ENCODE measurements at places on chromosomes 16 and 17.

- DNase-seq, result peak; percentile 71
Measured at GRCh38 chr17:1762901-1763898, 1.3 kb downstream of the SERPINF1 start.

GRCh38 chr16:55856950-55857349, 18.2 kb downstream of the CES5A start:
- DNase-seq, result no peak

DNA sequence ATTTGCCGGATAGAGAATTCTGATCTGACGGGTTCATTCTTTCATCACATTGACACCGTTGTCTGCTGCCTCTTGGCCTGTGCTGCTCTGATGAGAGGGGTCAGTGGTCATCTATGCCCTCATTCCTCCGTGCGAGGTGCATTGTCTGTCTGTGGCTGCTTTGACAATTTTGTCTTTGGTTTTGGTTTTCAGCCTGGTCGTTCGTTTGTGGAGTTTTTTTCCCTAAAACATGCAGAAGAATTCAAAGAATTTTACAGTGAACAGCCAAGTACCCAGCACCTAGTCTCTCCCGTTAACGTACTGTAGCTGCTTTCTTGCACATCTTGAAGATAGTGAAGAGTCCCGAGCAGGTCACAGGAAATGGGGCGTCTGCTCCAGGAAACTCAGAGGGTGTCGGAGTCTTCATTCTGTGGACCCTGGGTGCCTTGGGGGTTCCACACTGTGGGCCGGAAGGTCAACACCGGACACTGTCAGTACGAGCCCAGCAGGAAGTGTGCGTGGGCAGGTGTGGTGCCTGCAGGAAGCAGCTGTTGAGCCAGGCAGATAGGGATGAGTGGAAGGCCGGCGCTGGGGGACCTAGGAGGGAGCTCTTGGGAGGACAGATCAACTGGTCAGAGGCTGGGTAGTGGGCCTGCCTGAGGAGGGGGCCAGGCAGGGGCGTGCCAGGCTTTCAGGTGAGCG, 28.2 kb downstream of the CRAMP1 start:
- no peak for DNase-seq

DNA sequence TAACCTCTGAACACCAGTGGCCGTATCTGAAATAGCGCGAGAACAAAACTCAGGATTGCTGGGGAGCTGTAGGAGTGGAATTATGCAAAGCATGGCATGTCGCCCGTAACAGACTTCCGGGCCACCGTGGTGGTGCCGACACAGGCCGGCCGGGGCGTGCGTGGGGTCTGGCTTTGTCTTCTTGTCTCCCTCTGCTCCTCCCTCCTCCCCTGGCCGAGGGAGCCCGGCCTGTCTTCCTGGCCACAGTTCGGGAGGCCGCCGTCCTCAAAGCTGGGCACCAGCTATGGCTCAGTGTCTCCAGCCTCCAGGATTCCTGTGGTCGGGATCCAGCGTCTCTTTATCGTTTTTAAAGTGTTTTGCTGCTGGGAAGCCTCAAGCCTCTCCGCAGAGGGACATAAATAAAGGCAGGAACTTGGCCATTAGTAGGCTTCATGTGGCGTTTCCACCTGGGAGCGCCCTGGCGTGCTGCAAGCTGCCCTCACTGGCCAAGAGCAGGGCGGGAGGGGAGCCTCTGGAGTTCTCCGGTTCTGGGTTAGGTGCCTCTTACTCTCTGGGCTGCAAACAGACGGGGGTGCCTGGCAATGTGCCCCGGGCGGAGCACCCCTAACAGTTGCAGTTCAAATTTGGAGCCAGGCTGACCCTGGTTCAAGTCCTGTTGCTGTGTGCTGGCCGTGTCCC, 22.0 kb upstream of the NPTX1 start:
- DNase-seq, result no peak

GRCh38 chr16:71337631-71338030, 20.9 kb upstream of the CALB2 start:
- no peak for DNase-seq

- no peak for DNase-seq
Measured at GRCh38 chr16:27351989-27352388, 38.2 kb downstream of the IL4R start.

DNA sequence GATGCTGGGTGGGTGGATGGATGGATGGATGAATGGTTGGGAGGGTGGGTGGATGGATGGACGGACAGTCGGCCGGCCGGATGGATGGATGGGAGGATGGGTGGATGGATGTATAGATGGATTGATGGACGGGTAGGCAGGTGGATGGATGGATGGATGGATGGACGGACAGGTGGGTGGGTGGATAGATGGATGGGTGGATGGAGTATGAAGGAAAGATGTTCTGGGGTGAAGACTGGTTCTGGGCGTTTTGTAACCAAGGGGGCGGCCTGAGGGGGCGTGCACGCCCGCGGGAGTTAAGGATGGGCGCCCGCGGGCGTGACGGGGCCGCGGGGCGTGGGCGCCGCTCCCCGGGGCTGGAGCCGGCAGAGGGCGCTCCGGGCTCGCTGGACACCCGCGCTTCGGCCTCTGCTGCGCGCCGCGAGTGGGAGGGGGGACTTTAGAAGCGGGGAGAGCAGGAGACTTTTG, at the start of gene NECAB2:
Gene NECAB2 (plus strand): TSS at position 407 of the 468 bp plus-strand sequence. CDS start 405 bp downstream, outside the sequence.
- DNase-seq, result no peak

DNA sequence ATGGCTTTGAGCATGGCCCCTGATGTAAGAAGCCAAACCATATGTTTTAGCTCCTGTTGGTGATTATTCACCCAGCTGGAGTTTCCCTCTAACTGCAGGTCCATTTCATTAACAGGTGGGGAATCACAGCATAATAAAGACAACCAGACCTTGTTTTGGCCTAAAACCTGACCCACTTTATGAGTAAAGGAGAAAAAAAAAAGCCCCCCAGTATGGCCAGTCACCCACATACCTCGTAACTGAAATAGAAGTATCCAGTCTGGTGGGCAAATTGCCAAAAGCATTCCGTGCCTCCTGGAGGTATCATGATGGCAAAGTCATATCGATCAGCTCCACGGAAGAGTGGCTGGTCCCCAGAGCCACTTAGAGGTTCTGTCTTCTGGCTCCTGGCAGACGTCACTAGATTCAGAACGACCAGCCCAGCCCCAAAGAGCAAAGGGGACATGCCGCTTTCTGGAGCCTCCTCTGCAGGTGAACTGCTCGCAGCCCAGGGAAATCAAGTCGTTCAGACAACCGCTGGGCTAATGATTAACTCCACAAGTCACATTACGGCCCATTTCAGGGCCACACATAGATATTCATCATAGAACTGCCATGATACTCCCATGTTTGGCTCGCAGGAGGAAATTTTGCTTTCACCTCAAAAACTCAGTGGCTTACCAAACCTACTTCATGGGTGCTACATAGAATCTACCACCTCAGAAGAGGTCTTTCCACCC, at the start of gene TMED6:
Gene TMED6 (minus strand): TSS at position 478 of the 719 bp plus-strand sequence. CDS start 33 bp downstream, at position 445.
- DNase-seq, result no peak

DNA sequence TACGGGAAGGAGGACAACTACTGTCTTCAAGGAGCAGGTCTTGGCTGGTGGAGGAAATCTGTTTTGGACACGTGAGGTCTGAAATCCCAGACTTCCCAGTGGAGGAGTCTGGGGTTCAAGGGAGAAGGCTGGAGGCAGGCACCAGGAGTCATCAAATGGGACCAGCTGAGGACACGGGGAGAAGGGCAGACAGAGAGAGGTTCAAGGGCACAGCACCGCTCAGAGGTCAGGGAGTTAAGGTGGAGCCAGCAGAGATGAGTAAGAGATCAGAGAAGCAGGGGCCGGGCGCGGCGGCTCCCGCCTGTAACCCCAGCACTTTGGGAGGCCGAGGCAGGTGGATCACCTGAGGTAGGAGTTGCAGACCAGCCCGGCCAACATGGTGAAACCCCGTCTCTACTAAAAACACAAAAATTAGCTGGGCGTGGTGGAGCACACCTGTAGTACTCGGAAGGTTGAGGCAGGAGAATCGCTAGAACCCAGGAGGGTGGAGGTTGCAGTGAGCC, 10.4 kb upstream of the SMIM5 start:
- no peak for DNase-seq

DNA sequence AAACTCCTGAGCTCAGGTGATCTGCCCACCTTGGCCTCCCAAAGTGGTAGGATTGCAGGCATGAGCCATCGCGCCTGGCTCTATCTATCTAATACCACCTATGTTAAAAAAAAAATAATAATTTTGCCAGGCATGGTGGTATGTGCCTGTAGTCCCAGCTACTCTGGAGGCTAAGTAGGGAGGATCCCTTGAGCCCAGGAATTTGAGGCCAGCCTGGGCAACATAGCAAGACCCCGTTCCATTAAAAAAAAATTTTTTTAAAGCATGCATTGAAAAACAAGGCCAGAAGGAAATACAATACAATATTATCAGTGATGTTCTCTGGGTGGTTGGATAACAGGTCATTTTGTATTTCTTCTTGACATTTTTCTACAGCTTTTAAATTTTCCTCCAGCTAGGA, 45.2 kb upstream of the HELZ start:
- no peak for DNase-seq

GRCh38 chr16:67897231-67897630, 4.2 kb downstream of the PSKH1 start:
- no peak for DNase-seq

DNA sequence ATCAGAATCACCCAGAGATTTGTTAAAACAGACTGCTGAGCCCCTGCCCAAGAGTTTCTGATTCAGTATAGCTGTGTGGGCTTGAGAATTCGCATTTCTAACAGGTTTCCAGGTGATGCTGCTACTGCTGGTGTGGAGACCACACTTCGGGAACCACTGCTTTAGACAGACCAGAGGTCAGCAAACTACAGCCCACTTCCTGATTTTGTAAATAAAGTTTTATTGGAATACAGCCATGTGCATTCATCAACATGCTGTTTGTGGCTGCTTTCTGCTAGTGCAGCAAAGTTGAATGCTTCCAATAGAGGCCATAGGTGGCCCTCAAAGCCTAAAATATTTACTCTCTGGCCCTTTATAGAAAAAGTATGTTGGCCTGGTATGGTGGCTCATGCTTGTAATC, 32.6 kb upstream of the CLEC19A start:
- DNase-seq, result no peak

- no peak for DNase-seq
Measured at GRCh38 chr17:627051-627450, 87.6 kb downstream of the VPS53 start.

GRCh38 chr16:3536851-3537250, 36.0 kb downstream of the CLUAP1 start:
- DNase-seq, result no peak

DNA sequence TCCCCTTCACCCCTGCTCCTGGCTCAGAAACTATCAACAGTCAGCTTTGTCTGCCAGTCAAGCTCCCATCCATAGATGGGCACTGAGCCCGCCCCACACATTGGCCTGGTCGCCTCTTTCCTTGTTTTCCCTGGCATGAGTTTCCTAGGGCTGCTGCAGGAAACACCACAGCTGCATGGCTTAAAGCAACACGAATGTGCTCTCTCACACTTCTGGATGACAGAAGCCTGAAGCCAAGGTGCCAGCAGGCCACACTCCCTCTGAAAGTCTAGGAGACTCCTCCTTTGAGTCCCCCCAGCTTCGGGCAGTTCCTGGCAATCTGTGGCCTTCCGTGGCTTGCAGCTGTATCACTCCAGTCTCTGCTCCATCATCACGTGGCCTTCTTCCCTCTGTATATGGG, 69.9 kb downstream of the TBC1D16 start:
- no peak for DNase-seq

- DNase-seq, result no peak
Measured at GRCh38 chr16:8872967-8873865, 4.4 kb upstream of the CARHSP1 start.

GRCh38 chr16:22660441-22661160, 149.9 kb downstream of the NPIPB5 start:
- no peak for DNase-seq

GRCh38 chr16:23486480-23486879, 23.8 kb downstream of the GGA2 start:
- DNase-seq, result no peak

GRCh38 chr17:27588354-27588753, 42.6 kb upstream of the LGALS9 start:
- no peak for DNase-seq

GRCh38 chr17:55144518-55144917, 120.2 kb upstream of the HLF start:
- DNase-seq, result no peak

GRCh38 chr16:67449336-67449735, 18.4 kb downstream of the HSD11B2 start:
- DNase-seq, result no peak

DNA sequence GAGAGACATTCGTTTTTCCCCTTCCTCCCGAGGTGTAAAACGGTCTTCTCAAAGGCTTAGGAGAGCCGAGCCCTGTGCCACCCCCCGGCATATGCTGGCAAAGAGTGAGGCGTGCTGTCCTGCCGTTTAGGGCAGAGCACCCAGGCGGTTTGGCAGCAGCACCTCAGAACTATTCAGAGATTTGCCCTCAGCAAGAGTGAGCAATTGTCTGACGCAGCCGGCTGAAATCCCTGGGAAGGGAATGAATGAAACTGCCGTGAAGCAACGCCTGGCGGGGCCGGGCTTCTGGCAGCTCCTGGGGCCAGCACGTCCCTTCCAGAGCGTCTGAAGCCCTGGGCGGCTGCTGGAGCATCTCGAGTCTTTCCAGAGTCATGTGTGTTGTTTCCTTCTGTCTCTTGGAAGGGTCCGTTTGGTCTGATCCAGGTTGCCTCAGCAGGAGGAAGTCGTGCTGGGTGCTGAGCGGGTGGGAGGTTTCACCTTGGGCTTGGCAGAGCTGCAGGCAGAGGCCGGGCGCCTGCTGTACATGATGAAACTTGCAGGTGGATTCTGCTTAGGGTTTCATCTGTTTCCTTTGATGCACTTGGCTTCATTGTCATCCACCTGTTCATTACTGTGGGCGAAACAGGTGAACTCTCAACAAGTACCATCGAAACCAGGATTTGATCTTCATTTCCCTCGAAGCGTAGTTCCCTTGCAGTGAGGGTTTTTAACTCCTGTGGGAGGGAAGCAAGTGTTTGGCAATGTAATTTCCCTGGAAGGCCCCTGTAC, 35.4 kb downstream of the TBCD start:
- peak; percentile 97 for DNase-seq

- no peak for DNase-seq
Measured at GRCh38 chr17:75720656-75721462, at the start of gene ITGB4. TSS of gene ITGB4 (plus strand) at chr17:75721459. CDS start at chr17:75724704, 3,245 bp downstream.

DNA sequence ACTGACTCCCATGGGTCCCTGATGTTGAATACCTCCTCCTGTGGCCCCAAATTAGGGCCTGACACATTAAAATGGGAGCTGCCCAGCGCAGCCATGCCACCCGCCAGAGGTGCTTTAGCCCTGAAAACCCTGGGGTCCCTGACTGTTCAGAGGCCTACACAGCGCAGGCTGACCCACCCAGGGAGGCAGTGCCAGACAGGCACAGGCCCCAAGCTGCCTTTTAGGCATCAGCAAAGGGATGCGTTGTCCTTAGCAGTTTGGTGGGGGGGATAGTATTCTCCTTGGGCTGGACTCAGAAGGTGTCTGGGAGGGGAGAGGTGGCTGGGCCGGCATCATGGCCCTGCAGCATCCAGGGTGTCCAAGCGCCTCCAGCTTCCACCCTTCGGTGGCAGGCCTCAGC, 1.4 kb downstream of the RAPGEFL1 start:
- no peak for DNase-seq

DNA sequence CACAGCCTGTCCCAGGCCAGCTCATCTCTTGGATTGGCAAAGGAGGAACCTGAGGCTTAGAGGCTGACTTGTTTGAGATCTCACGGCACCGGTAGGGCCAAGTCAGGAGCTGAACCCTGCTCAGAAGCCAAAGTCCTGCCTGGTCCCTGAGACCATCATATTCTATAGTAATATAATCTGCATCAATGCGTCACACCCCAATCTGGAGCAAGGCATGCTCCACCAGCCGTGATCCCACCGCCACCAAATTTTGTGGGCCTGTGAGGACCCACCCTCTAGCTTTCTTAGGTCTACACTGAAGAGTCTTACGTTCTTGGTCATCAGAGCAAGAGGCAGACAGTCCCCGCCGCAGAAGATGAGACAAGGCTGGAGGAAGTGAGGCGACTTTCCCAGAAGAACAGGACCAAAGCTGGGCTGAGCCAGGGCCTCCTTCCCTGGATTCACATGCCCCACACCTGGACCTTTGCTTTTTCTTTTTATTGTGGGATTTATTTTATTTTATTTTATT, 2.7 kb downstream of the SULT1A1 start:
- no peak for DNase-seq

Measured in gastrocnemius medialis (tissue), 4 donors.